Parietal lobe (tissue), 2 donors: ENCODE measurements at places on chromosomes 7 and 10. TPM values are rescaled to one million over a fixed set of nuclear protein-coding genes. Genes with fewer than 3 reads are reported as not detected.

FKBP6 gene
- not detected for total RNA-seq

CFAP70 gene
- total RNA-seq = 1.6 TPM

SUPV3L1 gene
- total RNA-seq = 41.0 TPM

MEOX2 gene
- total RNA-seq = not detected

NPY4R2 gene
- 0.31 TPM for total RNA-seq

EIF5AL1 gene
- not detected for total RNA-seq

NUTM2B gene
- 2.8 TPM for total RNA-seq

CRHR2 gene
- total RNA-seq = 2.8 TPM

LRIT1 gene
- total RNA-seq = not detected

LIPM gene
- total RNA-seq = not detected

MRPS17 gene
- total RNA-seq = 14.4 TPM

SPDYE9 gene
- total RNA-seq = not detected

ADCYAP1R1 gene
- total RNA-seq = 65.4 TPM

FAM25C gene
- total RNA-seq = not detected

CARD11 gene
- under 0.01 TPM for total RNA-seq

FBXL13 gene
- 5.6 TPM for total RNA-seq

SLC18A3 gene
- not detected for total RNA-seq

UBE2D4 gene
- 14.7 TPM for total RNA-seq

LRRN3 gene
- 117 TPM for total RNA-seq

ABCA13 gene
- under 0.01 TPM for total RNA-seq
